ENCODE measurements at places on chromosomes 16 and 17. TPM values are rescaled to one million over a fixed set of nuclear protein-coding genes. Genes with fewer than 3 reads are reported as not detected.

GRCh38 chr16:55543472-55543871 lies 23.0 kb upstream of the CAPNS2 start:
- no peak for DNase-seq

DNA sequence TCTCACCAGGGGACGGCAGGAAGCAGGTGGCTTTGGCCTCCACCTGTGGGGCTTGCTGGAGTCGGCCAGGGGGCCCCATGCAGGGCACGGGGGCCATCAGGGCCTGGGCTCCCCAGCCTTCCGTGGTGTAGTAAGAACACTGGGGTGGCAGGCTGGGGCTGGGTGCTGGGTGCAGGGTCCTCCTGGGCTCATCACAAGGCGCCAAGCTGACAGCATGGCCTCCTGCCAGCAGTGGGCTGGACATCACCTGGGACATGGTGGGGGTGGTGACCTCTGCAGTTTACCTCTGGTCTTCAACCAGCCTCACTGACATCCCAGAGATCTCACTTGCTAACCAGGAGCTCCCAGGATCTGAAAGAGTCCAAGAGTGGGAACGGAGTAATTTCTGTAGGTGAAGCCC lies 5.3 kb downstream of the TNS4 start:
- no peak for DNase-seq

Gene ELMO3
- 5.2 TPM for polyA plus RNA-seq

Gene ABCC11
- not detected for polyA plus RNA-seq

Gene TP53TG3D
- 3.9 TPM for polyA plus RNA-seq

GRCh38 chr16:11495066-11495407 lies 91.7 kb downstream of the LITAF start:
- DNase-seq, result no peak

Gene DRG2
- 27.5 TPM for polyA plus RNA-seq

DNA sequence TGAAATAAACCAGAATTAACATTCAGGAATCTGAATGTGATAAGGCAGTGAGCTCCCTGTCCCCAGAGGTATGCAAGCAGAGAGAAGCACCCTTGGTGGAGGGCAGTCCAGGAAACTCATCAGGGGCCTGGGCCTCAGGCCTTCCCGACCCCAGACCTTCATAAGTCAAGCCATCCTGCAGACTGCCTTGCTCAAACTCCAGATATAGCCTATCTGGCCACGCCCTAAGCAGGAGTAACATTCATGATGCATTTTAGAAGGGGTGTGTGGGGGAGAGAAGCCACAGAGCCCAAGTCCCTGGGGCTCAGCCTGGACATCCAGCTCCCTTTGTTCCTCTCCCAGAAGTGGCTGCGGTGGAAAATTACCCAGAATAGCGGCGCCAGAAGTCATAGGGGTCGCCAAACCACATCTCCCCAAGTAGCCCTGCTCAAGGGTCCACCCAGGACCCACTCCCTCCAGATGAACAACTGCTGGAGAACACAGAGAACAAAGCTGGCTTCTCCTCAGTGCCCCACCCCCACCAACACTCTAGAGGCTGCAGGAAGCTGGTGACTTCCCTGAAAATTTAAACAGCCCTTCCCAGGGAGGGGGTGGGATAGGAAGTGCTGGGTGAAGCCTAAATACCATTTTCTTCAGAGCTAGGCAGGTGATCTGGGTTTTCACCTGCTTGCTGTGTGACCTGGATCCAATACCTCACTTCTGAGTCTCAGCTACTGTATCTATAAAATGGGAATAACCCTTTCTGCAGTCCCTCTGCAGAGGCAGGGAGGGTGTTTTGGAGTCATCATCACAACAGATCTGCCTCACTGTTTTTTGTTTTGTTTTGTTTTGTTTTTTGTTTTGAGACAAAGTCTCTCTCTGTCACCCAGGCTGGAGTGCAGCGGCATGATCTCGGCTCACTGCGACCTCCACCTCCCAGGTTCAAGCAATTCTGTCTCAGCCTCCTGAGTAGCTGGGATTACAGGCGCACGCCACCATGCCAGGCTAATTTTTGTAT lies 1.5 kb upstream of the SREBF1 start:
- DNase-seq, result peak; percentile 82

DNA sequence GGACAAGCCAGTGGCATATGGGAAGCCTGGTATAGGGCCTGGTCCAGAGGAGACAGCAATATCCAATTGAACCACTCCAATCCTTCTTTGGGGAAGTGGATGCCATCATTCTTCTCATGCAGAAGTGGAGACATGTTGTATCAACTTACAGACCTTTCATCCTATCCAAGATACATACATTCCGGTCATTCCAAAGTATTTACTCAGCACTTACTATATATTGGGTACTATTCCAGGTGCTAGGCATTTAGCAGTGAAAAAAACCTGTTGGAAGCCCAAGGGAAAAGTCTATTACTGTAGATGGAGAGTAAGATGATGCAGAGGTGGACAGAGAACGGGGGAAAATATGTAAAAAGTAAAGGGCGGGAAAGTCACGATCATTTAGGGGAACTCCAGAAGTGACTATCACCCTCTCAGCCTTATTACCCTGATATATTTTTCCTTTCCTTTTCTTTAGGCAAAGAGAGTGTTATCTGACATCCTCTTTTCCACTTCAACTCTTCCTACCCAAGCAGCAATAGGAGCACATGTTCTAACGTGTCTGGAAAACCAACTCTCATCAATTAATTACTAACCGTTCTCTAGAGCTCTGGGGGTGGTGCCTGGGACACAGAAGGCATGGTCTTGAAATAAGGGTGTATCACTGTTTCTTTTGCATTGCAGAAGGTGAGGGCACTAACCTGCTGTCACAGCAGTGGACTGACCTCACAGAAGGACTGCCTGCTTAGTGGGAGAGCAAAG lies 210.1 kb upstream of the MAF start:
- no peak for DNase-seq

GRCh38 chr16:86498671-86499439 lies 11.5 kb upstream of the FOXF1 start:
- no peak for DNase-seq

GRCh38 chr17:42389899-42390298 lies 1.7 kb upstream of the STAT3 start:
- DNase-seq, result no peak

GRCh38 chr16:81237282-81237681 lies 1.2 kb upstream of the BCO1 start:
- no peak for DNase-seq

Data from K562 (cell line).